RWPE2 (cell line): ENCODE measurements at places on chromosomes 7 and 10.

DNA sequence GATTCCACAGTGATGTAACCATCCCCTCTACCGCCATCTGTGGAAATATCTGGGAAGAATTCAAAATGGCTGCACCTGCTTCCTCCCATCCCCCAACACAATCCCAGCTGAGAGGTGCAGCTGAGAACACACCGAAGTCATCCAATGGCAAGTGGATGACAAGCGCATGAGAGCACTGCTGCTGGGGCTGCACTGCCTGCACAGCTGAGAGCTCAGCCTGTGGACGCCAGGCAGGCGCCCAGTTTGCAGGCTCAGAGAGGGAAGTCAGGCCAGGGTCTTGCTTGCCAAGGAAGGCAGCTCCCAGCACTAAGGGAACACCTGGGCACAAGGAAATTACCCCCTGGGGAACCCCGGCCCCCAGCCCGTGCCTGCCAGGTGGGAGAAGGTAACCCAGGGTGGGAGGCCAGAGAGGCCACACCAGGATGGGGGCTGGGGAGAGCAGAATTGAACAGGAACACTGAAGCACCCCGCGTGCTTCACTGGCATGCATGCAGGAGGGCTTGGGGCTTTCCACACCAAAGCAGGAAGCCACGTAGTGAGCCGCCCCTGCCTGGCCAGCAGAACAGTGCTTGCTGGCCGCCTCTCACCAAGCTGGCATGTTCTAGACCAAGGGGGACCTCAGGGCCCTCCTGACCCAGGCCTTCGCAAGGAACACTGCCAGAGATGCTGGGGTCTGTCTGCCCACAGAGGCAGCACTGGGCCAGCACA lies 46.2 kb downstream of the FAM53B start:
- DNase-seq = no peak

- no peak for DNase-seq
Measured at GRCh38 chr10:30535677-30536076, 93.9 kb downstream of the LYZL2 start.

GRCh38 chr10:77643795-77644468 lies 6.3 kb upstream of the KCNMA1 start:
- no peak for DNase-seq

DNA sequence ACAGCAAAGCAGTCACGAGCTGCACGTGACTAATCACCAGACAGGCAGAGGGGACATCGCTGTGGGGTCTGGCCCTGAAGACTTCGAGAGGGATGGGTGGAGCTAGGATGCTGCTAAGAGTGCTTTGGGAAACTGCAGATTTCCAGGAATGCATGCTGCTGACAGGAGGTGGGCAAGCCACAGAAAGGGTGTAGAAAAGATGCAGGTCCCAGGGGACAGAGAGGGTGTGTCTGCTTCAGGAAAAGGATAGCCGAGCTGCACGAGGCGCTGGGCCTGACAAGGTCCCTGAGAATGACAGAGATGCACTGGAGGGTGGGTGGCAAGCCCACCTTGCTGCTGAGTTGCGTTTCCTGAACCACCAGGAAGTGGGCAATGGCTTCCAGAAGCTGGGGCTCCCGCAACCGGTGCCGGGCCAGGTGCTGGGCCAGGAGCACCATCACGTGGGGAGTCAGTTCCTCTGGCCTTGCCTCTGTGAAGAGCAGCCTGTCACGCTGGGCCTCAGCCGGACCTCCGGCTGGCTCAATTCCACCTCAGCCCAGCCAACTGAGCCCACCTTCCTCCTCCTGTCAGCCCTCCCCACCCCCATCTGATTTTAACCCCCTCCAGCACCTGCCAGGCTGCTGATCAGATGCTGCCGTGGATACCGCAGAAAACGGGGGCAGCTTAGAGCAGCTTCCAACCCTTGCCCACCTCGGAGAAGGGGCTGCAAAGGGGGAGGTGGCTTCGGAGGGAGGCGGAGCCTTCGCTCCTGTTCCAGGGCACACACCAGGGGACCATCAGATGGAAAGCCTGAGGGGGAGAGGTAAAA lies 2.2 kb downstream of the FASTK start:
- DNase-seq = no peak

GRCh38 chr10:18273039-18273438 lies 132.8 kb downstream of the CACNB2 start:
- no peak for DNase-seq

GRCh38 chr7:2503056-2503941 lies 16.3 kb upstream of the LFNG start:
- no peak for DNase-seq

- DNase-seq = no peak
Measured at GRCh38 chr10:60208676-60209269, 180.9 kb downstream of the ANK3 start.

DNA sequence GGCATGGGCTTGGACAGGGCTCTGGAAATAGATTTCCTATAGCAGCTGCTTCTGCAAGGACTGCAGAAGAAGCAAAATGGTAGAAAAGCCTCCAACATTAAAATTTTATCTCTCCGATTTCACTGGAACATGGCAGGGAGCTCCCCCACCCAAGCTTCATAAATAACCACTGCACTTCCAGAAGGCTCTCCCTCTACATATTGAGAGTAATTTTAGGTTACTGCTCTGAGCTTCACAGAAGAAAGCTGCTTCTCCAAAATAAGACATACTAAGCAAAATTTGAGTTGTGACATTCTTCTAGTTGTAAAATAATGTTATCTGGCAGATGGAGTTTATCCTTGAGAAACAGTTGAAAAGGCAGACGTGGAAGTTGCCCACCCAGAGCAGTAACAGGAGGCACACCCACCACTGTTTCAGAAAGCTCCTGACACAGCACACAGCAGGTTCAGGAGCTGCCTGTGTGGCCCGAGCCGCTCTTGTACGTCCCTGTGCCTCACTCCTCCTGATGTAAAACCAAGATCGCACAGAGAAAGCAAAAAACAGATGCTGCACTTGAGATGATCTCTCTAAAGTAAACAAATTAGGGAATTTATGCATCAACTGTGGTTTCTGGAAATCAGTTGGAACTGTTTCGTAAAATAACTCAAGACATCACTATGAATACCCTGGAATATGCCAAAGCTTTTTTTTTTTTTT lies 621.0 kb downstream of the PARD3 start:
- DNase-seq = no peak

DNA sequence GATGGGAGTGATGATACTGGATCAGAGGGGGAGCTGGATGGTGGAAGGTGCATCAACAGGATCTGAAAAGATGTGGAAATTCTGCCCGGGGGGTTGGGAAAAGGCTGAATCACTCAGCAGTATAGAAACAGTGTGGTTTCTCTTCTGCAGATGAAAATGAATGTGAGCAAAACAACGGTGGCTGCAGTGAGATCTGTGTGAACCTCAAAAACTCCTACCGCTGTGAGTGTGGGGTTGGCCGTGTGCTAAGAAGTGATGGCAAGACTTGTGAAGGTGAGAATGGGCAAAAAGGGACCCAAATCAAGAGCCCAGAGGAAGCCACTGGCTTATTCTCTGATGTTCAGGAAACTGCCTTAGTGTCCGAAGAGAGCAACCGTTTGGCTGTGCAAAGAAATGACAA lies 12.9 kb downstream of the OIT3 start:
- no peak for DNase-seq

DNA sequence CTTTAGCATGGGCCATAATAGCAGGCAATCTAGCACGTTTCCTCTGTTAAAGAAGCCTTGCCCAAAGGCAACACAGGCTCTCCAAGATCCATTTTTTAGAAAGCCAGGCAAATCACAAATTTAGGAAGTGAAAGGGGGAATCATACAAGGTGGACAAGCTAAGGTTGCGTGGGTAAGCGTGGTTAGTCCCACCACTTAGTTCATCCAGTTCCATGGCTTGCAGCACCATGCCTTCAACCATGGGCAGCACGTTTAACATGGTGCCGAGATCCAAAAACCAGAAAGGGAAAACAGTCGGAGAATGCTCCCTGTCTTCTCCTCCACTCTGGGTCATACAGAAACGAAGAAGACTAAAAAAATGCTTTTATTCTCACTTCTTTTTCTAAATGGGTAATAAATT lies 234.4 kb upstream of the IMMP2L start:
- no peak for DNase-seq

DNA sequence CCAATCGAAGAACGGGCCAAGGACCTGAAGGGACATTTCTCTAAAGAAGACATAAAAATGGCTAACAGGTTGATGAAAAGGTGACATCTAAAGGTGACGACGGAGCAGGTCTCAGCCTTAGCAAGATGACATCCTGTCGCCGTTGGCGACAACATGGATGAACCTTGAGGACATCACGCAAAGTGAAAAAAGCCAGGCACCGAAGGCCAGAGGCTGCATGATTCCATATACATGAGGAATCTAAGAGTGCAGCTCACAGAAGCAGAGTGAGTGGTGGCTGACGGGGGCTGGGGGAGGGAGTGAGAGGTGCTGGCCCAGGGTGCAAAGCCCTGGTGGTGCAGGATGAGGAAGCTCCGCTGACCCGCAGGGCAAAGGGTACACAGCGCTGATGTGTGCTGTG lies 34.1 kb upstream of the NKX6-2 start:
- DNase-seq = no peak

GRCh38 chr10:176677-177076 lies 41.4 kb downstream of the ZMYND11 start:
- DNase-seq = no peak
